ENCODE measurements at places on chromosomes 3 and 15.

DNA sequence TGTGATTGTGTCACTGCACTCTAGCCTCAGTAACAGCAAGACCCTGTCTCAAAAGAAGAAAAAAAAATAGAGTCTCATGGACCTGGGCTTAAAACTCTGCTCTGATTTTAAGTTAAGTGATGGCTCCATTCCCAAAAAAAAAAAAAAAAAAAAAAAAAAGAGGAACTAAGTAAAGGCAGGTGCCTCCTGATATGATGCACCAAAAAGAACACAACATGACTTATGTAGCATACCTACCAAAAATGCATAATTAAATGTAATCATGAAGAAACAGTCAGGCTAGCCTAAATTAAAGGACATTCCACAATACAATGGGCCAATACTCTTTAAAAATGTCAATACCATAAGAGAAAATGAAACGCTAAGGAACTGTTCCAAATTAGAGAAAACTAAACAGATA lies 5.4 kb upstream of the IREB2 start:
- H3K36me3 ChIP-seq = no peaks in the 10 kb centered on the region
- H3K27ac ChIP-seq = no peak overlapping the region
- H3K4me3 ChIP-seq = no peak overlapping the region
- H3K27me3 ChIP-seq = peaks cover 12% of the 10 kb centered on the region

GRCh38 chr3:133393204-133393603 lies 6.7 kb upstream of the BFSP2 start:
- H3K4me1 ChIP-seq = no peaks in the 10 kb centered on the region
- no peak for DNase-seq
- no peak overlapping the region for H3K4me3 ChIP-seq
- H3K36me3 ChIP-seq = no peaks in the 10 kb centered on the region
- H3K27ac ChIP-seq = no peak overlapping the region

DNA sequence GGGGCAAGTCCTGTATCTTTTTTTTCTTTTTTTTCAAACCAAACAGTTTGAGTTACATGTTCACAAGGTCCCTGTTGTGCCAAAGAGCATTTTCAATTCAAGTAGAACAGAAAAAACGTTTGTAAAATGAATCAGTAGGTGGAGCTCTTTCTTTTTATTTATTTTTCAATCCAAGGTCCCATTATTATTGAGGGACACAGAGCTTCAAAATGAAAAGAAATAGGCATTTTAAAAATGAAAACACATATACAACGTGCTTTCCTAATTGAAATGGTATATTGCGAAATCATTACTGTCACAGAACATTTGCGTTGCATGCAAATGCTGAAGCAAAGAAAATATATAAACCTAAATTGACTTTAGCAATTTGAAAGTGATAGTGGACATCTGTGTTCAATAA lies 711.0 kb downstream of the MECOM start:
- H3K4me3 ChIP-seq = no peak overlapping the region
- no peaks in the 10 kb centered on the region for H3K27me3 ChIP-seq
- H3K4me1 ChIP-seq = no peaks in the 10 kb centered on the region
- no peaks in the 10 kb centered on the region for H3K36me3 ChIP-seq
- no peak for DNase-seq
- no peak overlapping the region for H3K27ac ChIP-seq

- H3K27ac ChIP-seq = no peak overlapping the region
- no peak overlapping the region for H3K4me3 ChIP-seq
- H3K27me3 ChIP-seq = no peaks in the 10 kb centered on the region
- H3K36me3 ChIP-seq = no peaks in the 10 kb centered on the region
These were observed 148.8 kb upstream of the SLC6A11 start for GRCh38 chr3:10667269-10667668.

- H3K27ac ChIP-seq = no peak overlapping the region
- DNase-seq = no peak
- H3K27me3 ChIP-seq = no peaks in the 10 kb centered on the region
These were observed 329.5 kb downstream of the CADM2 start for GRCh38 chr3:85288257-85288656.
